Stimulated activated CD4-positive, alpha-beta T cell treated with anti-CD3 and anti-CD28 coated beads, Interleukin-4, amount 100 ng/mL, for 48 hours (primary cell): ENCODE measurements at places on chromosomes 12 and 14.

DNA sequence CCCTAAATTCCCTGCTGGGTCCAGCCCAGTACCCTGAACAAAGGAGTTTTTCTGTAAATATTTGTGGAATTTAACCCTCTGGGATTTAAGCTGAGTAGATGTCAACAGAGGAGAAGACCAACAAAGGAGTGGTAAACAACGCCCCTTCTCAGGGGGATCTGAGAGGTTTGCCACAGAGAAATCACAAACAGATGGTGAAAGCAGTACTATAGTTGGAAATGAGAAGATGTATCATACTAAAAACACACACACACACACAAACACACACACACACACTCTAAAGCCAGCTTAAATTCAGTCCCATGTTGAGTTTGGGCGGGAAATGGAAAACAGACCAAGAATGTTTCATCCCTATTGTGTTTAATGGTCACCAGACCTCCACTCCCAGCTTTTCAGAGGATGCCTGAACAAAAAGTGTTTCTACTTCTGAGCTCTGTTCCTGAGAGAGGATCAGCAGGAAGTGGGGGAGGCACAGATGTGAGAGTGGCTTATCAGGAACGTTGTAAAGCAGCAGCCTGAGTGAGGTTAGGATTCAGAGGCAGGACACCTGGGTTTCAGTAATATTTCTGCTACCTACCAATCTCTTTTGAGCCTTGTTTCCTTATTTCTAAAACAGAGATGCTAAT, 3.2 kb downstream of the BIN2 start:
- no peak for DNase-seq

GRCh38 chr14:34436118-34436905, 25.7 kb downstream of the SPTSSA start:
- no peak for DNase-seq

- no peak for DNase-seq
Observed at GRCh38 chr12:52722680-52723079, 19.4 kb upstream of the KRT77 start.

GRCh38 chr12:89382328-89382727, 30.0 kb upstream of the DUSP6 start:
- DNase-seq = no peak

DNA sequence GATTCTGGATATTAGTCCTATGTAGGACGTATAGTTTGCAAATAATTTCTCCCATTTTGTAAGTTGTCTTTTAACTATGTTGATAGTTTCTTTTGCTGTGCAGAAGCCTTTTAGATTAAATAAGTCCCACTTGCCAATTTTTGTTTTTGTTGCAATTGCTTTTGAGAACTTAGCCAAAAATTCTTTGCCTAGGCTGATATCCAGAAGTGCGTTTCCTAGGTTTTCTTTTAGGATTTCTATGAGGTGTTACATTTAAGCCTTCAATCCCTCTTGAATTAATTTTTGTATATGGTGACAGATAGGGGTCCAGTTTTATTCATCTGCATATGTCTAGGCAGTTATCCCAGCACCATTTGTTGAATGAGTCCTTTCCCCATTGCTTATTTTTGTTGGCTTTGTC, 264.4 kb upstream of the OR4E1 start:
- no peak for DNase-seq

- DNase-seq = peak; percentile 29
Observed at GRCh38 chr14:35366056-35366451, 38.5 kb downstream of the NFKBIA start.

DNA sequence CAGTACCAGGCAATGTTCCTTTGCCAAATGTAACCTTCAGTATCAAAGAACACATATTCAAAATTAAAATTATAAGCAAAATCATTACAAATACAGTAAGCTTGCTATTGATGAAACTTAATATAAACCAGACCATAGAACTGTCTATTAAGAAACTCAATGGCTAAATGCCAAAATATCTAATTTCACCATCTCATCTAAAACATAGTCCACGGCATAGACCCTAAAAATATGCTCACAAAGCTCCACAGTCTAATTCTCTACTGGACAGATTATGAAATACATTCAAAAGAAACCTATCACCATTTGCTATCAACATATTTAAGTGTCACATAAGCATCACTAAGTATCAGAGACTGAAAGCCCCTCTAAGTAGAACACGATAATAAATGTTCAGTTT, 25.2 kb downstream of the DUSP16 start:
- no peak for DNase-seq

- DNase-seq = no peak
Observed at GRCh38 chr14:61520576-61520975, 174.7 kb upstream of the HIF1A start.

GRCh38 chr12:16003460-16003859, 92.3 kb downstream of the DERA start:
- DNase-seq = no peak

GRCh38 chr14:60632257-60632656, 17.0 kb downstream of the SIX1 start:
- DNase-seq = no peak

GRCh38 chr12:43306066-43306465, 245.9 kb downstream of the ADAMTS20 start:
- DNase-seq = no peak

DNA sequence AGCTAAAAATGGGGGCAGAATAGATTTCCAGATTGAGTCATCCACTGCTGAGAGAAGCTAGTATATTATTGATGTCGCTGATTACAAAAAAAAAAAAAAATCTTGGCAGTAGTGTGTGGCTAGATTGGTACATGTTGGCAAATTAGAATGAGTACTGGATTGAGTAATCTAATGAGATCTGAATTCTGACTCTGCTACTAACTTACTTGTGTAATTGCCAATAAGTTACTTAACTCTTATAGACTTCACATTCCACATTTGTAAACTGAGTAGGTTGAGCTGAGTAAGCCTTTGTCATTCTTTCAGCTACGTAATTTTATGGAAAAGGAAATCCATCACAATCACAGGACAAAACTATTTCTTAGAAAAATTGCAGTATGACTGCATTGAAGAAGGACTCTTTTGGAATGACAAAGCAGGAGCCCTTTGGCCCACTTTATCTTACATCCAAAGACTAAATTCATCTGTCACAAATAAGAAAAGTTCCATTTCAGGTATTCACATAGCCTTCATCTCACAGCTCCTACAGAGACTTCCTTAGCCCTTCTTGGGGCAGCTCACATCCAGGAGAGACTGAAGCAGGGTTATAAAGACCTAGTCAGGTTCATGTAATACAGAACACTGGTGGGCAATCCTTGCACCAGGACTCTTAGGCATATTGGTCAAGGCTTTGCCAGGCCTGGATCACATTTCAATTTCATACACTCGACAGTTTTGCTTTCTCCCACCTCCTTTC, 197.3 kb upstream of the CPNE8 start:
- DNase-seq = no peak

DNA sequence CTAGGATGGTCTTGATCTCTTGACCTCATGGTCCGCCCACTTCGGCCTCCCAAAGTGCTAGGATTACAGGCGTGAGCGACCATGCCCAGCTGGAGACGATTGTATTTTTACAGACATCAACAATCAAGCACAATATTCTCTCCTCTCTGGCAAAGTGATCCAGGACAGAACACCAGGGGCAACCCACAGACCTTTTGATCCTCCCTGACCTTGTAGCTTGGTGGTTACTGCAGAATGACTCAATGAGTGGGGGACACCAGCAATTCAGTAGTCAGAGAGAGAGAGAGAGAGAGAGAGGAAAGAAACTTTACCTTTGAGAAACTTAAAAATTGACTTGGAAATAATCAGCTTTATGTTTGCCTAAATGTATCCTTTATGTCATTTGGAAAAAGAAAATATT, 51.2 kb downstream of the DRAM1 start:
- DNase-seq = no peak

GRCh38 chr12:68612697-68613096, 2.0 kb downstream of the RAP1B start:
- DNase-seq = no peak

- no peak for DNase-seq
Observed at GRCh38 chr12:79982086-79983062, 47.5 kb upstream of the PPP1R12A start.

DNA sequence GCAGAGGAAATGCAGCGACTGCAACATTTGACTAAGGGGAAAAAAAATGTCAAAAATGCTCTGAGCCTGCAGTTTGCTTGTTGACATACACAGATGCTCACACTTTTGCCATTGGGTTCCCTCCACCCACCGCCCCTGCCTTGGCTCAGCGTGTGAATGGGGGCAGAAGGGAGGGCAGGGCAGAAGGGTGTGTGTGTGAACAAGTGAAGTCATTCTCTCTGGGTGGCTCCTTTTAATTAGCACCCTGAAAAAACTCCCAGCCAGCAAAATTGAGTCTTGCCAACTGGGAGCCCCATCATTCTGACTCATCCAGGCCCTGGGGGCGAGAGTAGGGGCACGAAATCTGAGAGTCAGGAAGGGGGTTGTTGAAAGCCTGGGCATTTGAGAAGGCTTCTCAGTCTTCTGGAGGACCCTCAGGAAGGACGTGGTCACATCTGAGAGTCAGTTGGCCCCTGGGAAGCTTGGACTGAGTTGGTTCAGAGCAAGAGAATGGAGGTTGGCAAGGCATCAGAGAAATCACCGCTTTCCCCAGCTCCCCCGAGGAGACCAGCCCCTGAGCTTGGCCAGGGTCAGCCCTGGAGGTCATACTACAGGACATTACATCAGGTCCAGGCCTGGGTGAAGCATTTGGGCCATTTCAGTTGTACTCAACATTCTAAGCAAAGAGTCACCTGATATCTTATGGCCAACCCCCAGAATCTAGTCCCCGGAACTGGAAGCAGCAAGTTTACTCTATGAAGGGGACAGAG, 22.7 kb upstream of the KRT78 start:
- no peak for DNase-seq

DNA sequence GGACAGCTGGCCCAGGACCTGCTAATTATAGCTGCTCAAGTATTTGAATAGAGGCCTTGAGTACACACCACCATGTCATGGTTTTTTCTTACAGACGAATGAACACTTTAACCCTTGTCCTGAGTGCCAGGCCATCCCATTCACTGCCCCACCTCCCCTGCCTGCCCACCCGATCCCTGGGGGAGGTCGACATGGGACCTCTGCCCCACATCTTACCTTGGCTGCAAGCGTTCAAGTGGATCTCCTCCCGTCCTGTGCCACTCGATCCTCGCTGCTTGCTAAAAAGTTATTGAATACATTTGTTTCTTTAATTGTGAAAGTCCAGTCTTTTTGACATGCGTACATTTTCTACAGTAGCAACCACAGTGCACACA, 10.3 kb downstream of the RTL1 start:
- no peak for DNase-seq

DNA sequence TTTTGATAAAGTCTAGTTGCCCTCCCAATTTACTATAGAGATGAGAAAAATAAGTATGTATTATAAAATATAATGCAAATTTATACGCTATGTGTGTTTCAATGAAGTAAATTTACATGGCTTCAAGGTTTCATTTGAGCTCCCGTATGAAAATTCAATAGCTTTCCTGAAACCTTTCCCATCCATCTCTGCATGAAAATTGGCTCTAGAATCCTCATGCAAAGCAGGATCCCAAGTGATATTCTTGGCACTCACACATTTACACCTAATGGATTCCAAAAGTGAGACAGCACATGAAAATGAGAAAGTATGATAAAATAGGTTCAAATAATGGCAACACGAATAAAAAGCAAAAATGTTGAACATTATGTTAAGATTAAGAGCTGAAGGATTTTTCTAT, 1595.8 kb upstream of the SEL1L start:
- no peak for DNase-seq

DNA sequence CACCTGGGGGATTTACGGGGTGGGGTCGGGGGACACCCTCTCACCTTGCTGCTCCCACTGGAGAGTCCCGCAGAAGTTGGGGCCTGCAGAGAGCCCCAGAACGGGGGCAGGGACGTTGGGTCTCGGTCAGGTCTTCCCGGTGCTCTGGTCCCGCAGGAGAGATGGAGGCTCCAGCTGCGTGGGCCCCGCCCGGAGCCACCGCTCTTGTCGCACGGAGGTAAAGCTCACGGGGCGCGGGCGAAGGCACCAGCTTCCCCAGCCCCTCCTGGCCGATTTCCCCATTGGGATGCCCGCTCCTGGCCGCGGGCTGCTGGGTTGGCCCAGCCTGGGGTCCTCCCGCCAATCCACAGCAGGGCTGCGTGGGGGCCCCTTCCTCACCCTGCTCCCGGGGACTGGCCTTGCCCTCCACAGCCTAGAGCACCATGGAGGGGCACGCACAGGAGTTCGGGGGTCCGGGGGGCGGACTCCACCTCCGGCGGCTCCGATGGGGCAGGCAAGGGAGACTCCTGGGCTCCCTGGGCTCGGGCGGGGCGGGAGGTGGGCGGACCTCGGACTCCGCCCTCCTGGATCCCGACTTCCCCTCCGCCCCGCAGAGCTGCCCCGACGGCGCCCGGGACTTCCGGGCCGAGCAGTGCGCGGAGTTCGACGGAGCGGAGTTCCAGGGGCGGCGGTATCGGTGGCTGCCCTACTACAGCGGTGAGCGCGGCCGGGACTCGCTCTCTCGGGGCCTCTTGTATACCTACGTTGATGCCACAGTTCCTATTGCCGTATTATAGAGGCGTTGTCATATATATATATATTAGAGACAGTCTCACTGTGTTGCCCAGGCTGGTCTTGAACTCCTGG, 8.4 kb downstream of the PAPLN start:
- peak; percentile 36 for DNase-seq

- no peak for DNase-seq
Observed at GRCh38 chr12:26845057-26845666, 12.2 kb upstream of the ITPR2 start.

- no peak for DNase-seq
Observed at GRCh38 chr12:117388951-117389446, 27.6 kb upstream of the NOS1 start.

GRCh38 chr12:117202033-117202432, 11.8 kb upstream of the FBXO21 start:
- no peak for DNase-seq

- DNase-seq = no peak
Observed at GRCh38 chr12:26767865-26768264, 65.1 kb downstream of the ITPR2 start.

DNA sequence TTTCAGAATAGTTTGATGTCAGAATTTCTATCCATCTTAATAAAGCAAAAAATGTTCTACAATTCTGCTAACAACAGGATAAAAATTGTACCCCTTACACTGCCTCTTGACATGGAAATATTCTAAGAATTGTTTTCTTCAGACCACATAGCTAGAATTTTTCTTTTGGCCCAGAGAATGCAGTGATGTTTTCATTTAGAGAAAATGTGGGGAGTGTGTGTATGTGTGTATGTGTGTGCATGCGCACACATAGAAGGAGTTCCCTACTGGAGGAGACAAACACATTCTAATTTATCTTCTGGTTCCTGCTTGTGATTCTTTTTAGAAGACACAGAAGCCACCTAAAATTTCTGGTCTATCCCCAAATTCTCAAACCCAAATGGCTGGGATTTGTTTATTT, 1145.7 kb downstream of the VRK1 start:
- no peak for DNase-seq
